ENCODE measurements at places on chromosomes 7 and 10.

GRCh38 chr10:80529604-80530003 lies 8.1 kb upstream of the SH2D4B start:
- peak; percentile 43 for DNase-seq

DNA sequence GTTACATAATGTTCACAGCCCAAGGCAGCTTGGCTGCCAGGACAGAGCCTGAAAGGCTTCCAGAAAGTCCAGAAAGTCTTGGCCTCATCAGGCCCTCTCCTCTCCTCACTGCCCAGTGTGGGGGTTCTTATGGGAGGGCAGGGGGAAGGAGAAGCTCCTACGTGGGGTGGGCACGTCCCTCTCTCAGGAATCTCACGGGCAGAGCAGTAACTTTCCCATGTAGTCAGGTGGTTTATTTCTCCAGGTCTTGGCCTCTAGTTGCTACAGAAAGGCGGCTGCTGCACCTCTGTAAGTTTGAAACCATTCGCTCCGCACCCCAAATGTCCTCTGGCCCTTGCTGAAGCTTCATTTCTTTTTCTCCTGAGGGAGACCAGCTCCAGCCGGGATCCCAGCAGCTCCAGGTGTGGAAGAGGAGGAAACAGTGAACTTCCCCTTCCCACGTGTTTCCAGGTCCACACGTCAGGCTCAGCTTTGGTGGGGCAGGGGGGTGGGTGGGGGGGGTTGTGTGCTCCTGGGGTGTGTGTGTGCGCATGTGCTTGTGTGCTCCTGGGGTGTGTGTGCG lies 320.3 kb downstream of the WDR37 start:
- DNase-seq = no peak

- no peak for DNase-seq
Measured at GRCh38 chr7:101237206-101238067, at the start of gene CLDN15. Gene CLDN15, minus strand, starts transcription at chr7:101237802. Its CDS starts 221 bp downstream, at chr7:101237581.

GRCh38 chr10:97759158-97759887 lies 12.5 kb downstream of the SFRP5 start:
- peak; percentile 36 for DNase-seq

- no peak for DNase-seq
Measured at GRCh38 chr10:48683868-48684267, 805 bp upstream of the WDFY4 start.

DNA sequence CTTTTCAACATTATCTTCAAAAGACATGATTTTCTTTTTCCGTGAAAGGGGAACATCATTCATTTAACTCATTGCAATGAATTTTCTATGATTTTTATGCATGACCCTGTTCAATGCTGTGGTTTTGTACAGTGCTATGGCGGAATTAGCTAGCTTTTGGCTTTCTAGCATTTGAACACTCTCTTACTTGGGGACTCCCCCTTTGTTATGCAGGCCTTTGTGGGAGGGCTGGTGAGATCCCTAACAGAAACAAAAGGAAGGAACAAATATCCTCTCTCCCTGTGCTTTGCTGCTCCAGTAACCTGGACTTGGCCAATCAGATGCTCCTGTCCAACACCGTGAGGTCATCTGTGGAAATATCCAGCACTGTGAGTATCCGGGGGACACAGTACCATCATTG lies 353.4 kb upstream of the FZD8 start:
- DNase-seq = no peak

- DNase-seq = no peak
Measured at GRCh38 chr10:58330431-58330830, 4.4 kb upstream of the UBE2D1 start.

GRCh38 chr7:110645060-110645459 lies 445.9 kb upstream of the LRRN3 start:
- DNase-seq = no peak

DNA sequence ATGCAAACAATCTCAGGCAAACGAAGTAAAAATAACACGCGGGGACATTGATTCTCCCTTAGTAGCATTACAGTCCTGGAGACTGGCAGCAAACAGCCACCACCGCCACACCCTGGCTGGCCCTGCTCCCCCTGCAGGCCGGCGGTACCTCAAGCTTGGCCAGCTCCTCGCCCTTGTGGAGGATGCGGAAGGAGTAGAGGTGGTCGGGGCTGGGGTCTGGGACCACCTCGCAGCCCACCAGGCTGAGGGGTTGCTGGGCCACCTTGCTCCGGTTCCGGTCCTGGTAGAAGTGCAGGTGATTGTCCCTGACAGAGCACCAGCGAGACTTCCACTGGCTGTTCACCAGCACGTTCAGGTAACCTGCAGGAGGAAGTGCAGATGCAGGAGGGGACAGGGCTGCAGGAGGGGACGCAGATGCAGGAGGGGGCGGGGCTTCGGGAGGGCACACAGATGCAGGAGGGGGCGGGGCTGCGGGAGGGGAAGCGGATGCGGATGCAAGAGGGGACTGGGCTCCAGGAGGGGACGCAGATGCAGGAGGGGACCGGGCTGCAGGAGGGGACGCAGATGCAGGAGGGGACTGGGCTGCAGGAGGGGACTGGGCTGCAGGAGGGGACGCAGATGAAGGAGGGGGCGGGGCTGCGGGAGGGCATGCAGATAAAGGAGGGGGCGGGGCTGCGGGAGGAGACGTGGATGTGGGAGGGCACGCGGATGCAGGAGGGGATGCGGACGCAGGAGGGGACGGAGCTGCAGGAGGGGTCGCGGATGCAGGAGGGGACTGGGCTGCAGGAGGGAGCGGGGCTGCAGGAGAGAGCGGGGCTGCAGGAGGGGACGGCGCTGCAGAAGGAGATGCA lies 65.7 kb downstream of the VWA2 start:
- DNase-seq = peak; percentile 52

- DNase-seq = no peak
Measured at GRCh38 chr7:47895026-47895425, 53.2 kb downstream of the PKD1L1 start.

- peak; percentile 3 for DNase-seq
Measured at GRCh38 chr7:127650847-127651555, 993 bp upstream of the SND1 start.

DNA sequence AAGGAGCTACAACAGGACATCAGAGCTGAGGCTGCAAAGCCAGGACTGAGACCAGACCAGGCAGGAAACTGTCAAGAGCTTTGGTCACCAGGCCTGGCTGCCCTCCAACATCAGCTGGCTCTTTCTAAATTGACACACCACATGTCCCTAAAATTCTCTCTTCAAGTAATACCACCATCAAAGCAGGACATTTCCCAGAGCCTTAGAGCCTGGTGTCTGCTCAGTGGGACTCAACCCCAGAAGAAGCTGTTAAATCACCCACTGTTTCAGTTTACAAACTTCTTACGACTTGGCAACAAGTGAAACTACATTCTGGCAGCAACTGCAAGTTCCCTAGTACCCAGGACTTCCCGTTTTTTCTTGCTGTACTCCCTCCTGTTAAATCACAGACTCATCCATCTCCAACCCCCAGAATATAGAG lies 3.8 kb upstream of the IL6 start:
- DNase-seq = no peak

DNA sequence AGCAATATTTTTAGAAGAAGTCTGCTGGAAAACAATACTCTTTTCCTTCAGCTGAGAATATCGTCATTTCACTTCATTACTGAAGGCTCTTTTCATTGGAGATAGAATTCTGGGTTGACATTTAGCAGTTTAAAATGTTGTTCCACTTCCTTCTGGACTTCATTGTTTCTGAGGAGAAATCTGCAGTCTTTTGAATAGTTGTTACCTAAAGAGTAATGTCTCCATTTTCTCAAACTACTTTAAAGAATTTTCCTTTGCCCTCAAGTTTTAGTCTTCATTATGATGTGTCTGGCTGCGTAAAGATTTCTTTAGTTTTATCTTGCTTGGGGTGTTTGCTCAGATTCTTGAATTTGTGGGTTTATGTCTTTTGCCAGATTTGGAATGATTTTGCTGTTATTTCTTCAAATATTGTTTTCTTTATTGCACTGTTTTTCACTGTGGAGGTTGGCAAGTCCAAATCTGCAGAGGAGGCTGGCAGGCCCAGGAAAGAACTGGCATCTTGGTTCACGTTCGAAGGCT lies 136.3 kb downstream of the DNAJB6 start:
- DNase-seq = no peak

DNA sequence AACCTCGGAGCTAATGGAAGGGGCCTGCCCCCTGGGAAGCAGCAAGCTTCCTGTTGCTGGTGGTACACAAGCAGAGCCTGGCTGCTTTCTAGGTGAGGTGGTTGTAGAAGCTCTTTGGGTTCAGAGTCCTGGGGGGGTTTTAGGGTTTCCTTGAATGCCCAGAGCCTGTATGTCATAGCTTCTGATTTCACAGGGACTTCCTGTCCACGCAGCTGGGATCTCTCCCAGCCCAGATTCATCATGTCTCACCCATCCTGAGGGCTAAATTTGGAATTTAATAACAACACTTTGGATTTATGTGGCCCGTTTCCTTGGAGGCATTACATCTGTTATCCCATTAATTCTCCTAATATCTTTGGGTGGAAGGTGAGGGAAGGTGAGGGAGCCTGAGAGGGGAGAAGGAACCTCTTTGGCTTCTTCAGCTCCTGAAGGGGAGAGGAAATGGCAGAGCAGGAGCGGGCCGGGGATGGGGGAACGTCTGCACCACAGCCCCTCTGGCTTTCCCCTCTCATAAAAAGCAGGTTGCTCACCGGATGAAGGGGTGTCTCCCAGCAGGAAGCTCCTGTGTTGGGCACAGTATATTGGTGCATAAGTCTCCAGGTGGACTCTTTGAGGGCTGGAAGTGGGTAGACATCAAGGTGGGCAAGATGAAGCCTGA lies 19.7 kb downstream of the RPS24 start:
- DNase-seq = no peak

GRCh38 chr7:123537026-123537642 lies 2.7 kb upstream of the IQUB start:
- no peak for DNase-seq

DNA sequence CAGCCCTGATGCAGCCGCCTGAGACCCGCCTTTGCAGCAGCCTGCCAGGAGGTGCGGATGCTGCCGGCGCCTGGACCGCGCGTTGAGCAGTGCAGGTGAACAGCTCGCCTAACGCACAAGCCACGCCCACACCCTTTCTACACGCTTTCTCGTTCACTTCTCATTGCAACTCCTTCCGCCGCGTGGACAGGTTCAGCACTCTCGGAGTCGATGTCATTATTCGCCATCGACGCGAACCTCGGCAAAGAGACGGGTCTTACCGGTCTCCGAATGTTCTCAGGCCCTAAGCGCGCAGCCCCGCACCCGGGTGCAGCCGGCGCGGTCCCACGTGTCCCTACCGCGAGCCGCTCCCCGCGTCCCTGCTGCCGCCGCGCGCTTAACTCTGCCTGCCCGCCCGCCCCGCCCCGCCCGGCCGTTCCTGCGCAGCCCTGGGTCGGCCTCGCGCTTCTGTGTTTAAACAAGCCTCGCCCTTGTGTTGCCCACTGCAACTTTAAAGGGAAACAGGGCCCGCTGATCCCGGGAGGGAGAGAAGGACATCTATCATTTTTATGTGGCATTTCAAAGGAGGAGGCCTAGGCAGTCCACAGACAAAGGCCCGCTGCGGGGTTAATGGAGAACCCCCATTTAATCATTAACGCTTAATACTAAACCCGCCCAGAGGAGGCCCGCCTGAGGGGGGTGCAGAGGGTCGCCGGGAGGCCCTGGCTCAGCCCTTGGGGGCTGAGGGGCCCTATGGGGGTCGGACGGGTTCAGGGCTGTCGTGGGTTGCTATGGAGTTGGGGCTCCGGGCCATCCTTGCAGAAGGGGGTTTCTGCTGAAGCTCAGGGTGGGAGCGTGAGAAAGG lies 128.5 kb downstream of the WDR11 start:
- peak; percentile 2 for DNase-seq

DNA sequence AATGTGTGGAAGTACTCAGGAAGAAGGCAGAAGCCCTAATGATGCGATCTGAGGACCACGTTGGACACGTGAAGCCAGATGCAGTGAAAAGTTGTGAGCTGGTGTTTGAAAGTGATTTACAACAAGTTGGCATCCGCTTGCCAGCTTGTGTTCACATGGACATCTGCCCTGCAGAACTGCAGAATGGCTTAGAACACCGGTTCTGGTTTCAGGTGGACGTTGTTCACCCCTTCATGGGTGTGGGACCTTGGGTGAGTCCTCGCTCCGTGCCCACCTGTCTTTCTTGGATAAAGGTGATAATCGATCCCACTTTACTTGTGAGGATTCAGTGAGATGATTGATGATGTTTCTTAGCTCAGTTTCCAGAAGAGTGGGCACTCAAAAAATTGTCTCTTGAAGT lies 53.8 kb downstream of the CAMK1D start:
- DNase-seq = no peak

DNA sequence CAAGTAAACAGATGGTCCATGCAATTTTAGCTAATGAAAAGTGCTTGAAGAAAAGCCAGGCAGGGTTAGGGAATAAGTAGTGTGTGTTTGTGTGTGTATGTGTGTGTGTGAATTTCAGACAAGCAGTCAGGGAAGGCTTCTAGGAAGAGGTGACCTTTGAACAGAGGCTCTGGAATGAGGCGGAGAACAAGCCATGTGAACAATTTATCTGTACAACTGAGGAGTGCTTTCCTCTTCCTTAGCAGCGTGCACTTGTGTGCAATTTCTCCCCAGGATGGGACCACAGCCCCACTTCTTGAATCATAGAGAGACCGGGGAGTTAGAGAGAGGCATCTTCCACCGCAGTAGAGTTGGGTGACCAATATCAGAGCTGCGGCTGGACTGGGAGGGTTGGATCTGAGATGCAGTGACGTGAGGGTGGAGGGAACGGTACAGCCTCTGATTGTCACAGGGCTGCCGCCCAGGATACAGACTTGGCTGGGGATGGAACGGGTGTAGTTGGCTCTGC lies 69.2 kb upstream of the FAM171A1 start:
- DNase-seq = no peak

GRCh38 chr7:1355568-1356340 lies 103.5 kb downstream of the MICALL2 start:
- no peak for DNase-seq

DNA sequence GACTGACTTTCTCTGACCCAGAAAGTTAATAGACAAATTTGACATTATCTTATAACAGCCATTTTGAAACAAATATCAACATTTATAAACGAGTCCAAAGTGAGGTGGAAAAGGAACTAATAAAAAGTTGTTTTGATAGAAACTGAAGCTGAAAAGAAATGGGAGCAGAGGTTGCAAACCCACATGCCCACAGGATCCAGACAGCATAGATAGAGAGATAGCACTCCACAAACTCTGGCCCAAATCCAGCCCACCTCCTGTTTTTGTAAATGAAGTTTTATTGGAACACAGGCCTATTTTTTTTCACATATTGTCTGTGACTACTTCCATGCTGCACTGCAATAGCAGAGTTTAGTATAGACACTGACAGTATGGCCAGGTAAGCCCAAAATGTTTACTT lies 171.9 kb downstream of the PRKG1 start:
- DNase-seq = no peak

- DNase-seq = no peak
Measured at GRCh38 chr10:120578890-120579289, 121.9 kb downstream of the PLPP4 start.
